Mesothelial cell of epicardium (in vitro differentiated cells): ENCODE measurements at places on chromosomes 12 and 14. TPM values are rescaled to one million over a fixed set of nuclear protein-coding genes. Genes with fewer than 3 reads are reported as not detected.

DNA sequence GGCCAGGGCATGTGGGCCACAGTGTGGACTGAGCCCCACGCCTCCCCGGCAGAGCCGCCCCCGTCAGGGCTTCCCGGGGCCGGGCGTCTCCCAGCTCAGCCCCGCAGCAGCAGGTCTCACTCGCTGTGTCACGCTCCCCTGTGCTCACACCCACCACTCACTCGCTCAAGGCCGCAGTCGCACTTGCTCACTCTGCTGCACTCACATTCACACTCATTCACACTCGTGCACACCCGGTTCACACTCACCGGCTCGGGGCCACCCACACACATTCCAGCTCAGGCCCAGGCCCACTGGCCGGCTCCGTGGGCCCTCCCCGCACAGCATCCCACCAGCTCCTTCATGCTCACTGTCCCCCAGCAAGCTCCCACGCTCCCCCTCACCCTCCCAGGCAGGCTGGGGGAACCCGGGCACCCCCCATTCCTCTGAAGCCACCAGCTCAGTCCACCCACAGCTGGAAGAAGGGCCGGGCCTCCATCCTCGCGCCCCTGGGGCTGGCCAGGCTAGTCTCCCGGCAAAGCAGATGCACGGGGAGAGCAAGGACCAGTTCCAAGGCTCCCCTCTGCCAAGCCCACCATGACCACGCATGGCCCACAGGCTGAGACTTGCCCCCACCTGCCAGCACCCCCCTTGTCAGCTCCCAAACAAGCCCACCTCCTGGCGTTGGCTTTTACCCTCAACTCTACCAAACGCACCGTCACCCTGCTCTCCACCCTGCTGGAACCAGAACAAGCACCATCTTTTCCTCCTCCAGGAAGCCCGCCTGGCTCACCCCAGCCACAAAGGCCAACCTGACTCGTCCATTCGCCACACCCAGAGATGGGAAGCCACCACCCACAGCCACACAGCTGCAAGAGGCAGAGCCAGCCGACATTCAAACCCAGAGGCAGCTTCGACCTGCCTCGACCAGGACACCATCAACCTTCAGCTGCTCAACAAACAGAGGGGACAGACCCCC is 28.0 kb downstream of the NCOR2 start:
- no peak for DNase-seq

Gene PLCZ1
- not detected in 3 replicates for total RNA-seq

DNA sequence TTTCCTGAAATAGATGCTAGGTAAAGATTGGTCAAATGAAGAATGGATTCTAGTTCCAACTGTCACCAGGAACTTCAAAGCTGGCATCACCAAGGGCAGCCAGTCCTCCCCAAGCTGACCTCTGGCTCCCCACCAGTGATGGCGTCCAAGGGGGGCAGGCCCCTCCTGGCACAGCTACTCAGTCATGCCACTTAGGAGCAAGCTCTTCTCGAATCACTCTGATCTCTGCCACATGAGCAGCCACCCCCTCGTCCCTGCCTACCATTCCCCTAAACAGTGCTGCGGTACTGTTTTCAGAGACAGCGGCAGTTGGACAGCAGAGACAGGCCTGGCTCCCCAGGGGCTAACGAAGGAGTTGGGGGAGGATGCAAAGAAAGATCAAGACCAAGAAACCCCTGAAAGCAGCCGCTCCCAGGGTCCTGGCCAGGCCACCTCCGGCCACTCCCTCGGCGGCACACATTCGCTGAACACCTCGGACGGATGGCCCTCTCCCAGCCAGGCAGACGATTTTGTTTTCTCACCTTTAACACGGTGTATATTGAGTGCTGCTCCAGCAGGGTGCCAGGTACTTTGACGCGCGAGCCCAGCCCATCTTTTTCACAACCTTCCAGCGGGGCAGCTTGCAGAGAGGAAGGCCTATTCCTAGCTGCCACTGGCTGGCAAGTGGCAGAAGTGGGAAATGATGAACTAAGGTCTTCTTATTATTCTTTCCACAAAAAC is 47.4 kb downstream of the ARL6IP4 start:
- DNase-seq = no peak

GRCh38 chr12:87439990-87440827 is 589.0 kb downstream of the C12orf50 start:
- DNase-seq = no peak

DNA sequence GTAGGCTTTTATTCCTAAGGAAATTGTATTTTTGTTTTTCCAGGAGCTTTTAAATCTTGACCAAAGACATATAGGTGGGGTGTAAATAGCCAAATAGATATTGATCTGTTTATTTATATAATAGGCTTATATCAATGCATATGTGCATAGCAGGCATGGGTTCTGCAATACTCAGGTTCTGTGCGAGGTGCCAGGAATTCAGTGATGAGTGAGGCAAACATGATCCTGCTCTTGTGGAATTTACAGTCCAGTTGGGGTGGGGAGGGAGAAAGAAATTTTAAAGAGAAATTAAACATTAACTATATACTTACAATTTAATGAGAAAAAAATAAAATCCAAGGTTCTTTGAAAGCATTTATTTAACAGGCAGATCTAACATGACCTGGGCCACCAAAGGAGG is 160.3 kb upstream of the HIF1A start:
- no peak for DNase-seq

Gene RNASE1
- total RNA-seq = 13.1 to 14.8 TPM (median 13.3 TPM) in 3 replicates

DNA sequence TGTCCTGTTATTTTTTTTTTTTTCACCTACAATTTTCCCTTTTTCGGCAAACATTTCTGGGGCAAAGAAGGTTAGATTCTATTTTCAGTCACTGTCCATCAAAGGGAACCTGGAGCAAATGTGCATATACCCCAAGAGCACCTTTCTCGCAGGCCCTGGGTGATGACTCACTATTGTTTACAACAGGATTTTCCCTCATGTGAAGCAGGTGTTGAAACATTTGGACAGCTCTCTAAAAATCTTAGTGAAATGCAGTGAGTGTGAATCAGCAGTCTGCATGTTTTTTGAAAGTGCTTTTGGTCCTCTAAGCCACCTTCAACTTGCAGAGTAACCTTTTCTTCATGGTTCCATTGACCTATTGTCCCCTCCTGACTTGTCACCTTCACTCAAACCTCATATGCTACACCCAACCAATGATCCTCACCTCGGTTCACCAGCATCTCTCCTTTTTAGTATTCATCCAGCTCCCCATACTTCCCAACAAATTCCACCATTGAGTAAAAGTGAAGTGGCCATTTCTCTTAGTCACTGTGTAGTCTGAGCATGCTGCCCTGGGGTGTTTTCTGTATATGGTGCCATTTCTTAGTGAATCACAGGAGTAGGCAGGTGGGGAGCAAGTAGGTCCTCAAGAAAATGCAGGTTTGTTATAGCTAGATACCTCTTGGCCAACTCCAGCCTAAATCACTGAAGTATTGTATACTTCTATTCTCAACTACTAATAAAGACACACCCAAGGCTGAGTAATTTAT is 260.2 kb downstream of the BMP4 start:
- no peak for DNase-seq

Gene CD163L1
- 0.11 to 0.58 TPM (median 0.16 TPM) in 3 replicates for total RNA-seq

GRCh38 chr14:93032421-93032936 is 83.2 kb downstream of the ITPK1 start:
- DNase-seq = no peak

GRCh38 chr12:52029685-52030084 is 21.6 kb upstream of the NR4A1 start:
- no peak for DNase-seq
